ENCODE measurements at places on chromosomes 12 and 14.

- DNase-seq: no peak
Observed at GRCh38 chr14:76996563-76997146, 31.9 kb downstream of the IRF2BPL start.

DNA sequence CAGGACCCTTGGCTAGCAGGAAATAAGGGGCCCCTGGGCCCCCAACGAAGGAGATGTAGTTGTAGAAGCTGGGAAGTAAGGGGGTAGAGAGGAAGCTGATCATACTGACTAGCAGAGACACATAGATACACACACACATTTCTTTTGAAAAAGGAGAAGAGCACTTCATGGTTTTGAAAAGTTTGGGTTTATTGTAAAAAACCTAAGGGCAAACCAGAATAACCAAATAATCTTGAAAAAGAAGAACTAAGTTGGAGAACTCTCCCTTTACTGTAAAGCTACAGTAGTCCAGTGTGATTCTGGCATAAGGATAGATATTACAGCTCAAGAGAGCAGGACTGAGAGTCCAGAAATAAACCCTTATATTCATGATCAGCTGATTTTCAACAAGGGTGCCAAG lies 5.8 kb upstream of the HCAR3 start:
- no peak for DNase-seq

DNA sequence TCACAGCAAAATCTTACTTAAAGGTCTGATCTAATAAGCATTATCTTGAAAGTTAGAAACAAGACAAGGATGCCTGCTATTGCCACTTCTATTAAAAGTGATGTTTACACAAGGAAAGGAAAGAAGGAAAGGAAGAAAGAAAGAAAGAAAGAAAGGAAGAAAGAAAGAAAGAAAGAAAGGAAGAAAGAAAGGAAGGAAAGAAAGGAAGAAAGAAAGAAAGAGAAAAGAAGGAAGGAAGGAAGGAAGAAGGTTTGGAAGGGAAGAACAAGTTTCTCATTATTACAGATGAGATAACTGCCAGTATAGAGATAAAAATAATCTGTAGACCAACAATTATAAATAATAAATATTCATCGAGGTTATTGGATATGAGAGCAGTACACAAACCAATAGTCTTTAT lies 35.8 kb upstream of the KCNA1 start:
- DNase-seq: no peak

DNA sequence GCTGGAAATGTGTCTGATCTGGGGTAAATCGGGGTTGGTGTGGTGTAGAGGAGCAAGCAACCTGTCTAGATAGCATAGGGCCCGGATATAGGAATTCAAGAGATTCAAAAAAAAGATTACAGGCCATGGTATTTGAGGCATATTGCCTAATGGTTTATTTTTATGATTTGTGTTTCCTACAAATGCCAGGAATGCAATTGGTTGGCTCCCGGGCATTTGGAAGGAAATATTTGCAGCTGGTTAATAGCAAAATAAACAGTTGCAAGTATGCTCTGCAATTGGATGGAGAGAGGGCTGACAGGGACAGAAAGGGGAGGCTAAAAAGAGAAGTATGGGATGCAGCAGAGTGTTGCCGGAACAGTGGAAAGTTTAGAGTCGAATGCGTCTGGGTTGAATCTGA lies 315.6 kb upstream of the ATP2B1 start:
- no peak for DNase-seq

DNA sequence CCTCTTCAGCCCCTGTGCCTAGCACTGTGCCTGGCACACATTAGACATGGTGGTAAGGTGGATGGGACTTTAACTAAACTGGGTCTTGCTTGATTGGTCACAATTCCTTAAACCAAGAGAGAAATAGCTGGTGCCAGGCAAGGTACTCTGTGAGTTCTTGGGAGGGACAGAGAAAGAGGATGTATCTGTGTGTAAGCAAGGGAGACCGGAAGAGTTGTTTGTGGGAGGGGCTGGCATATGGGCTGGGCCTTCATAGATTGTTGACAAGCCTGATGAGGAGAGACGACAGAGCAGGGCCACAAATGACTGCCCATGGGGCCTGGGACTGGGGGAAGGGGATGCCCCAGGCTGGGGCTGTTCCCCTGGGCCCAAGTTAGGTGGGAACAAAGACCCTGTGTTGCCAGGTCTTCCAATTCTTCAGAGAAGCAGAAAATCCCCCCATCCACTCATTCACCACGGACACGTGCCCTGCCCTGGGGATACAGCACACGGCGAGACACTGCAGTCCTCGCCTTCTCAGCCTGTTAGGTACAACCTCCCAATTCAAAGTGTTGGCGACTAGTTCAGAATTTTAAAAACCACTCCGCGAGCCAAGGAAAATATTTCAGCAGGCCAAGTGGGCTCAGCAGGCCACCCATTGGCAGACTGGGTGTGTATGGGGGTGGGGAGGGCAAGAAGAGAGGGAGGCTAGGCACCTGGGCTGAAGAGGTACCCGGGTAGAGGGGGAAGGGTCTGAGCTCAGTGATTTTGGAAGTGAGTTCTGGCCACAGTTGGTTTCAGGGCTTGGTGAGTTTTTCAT lies 11.4 kb upstream of the CYP46A1 start:
- DNase-seq: no peak

- no peak for DNase-seq
Observed at GRCh38 chr14:56207626-56208292, 89.5 kb downstream of the PELI2 start.

GRCh38 chr12:92029136-92029535 lies 116.5 kb downstream of the BTG1 start:
- no peak for DNase-seq

DNA sequence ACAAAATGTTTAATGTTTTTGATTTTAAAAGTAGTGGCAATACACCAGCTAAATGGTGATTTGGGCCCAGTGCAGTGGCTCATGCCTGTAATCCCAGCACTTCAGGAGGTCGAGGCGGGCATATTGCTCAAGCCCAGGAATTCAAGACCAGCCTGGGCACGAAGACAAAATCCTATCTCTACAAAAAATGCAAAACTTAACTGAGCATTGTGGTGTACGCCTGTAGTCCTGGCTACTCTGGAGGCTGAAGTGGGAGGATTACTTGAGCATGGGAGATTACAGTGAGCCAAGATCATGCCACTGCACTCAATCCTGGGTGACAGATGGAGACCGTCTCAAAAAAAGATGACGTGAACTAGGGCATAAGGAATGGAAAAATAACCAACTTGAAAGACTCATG lies 4.7 kb downstream of the RPL36AL start:
- no peak for DNase-seq

- no peak for DNase-seq
Observed at GRCh38 chr12:58566599-58566998, 353.7 kb downstream of the LRIG3 start.

- no peak for DNase-seq
Observed at GRCh38 chr12:115013236-115013981, 329.4 kb upstream of the TBX3 start.

GRCh38 chr12:21604245-21605101 lies at the start of gene GYS2:
Gene GYS2, minus strand, starts transcription at chr12:21604847. Its CDS starts 255 bp downstream, at chr12:21604592.
- no peak for DNase-seq

GRCh38 chr12:100243137-100243536 lies 23.7 kb downstream of the DEPDC4 start:
- DNase-seq: no peak

GRCh38 chr12:132918680-132919079 lies 31.3 kb upstream of the CHFR start:
- DNase-seq: no peak

- DNase-seq: no peak
Observed at GRCh38 chr14:24335461-24336171, 745 bp upstream of the ADCY4 start.

DNA sequence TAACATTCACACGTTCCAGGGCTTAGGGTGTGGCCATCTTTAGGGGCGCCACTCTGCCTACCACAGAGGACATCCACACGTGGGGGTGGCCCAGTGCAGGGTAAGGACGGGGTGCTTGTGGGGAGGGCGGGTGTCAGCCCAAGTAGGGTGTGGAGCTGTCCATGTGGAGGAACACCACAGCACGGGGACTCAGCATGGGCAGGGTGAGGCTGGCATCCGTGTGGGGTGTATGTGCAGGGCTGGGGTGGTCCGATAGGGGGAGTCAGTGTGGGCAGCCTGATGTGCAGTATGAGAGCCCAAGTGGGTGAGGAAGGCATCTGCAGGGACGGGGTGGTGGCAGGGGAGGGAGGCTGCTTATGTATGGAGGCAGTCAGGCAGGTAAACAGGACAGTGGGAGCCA lies 17.7 kb downstream of the PSMC1 start:
- DNase-seq: no peak

DNA sequence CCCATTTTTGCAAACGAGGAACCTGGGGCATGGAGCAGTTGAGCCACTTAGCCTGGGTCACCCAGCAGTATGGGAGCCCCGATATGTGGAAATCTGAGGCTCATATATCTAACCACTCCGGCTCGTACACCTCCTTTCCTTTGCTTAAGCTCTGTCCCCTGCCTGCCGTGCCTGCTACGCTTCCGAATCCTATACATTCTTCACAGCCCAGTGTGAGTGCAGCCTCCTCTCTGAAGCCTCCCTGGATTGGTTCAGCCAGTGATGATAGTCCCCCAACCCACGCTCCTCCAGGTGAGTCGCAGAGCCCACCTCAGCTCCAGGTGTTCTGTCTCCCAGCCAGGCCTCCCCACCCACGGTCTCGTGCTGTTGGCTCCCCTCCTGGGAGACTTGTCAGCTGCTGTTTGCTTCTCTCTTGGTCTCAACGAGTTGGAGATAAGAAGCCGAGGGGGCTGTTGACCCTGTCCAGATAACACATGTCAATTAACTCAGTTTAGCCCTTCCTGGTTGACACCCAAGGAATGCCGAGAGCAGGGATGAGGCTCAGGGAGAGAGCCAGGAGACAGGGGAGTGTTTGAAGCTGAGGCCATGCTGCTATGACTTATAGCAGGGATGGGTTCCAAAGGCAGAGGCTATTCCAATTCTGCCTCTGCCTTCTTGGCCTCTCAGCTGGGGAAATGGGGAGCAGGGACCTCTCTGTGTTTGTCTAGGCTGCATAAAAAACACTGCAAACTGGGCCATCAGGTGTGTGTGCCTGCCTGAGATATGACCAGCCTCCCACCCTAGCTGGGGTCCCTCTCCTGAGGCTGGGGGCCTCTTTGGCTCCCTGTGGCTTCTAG lies 19.0 kb downstream of the SDSL start:
- DNase-seq: no peak

DNA sequence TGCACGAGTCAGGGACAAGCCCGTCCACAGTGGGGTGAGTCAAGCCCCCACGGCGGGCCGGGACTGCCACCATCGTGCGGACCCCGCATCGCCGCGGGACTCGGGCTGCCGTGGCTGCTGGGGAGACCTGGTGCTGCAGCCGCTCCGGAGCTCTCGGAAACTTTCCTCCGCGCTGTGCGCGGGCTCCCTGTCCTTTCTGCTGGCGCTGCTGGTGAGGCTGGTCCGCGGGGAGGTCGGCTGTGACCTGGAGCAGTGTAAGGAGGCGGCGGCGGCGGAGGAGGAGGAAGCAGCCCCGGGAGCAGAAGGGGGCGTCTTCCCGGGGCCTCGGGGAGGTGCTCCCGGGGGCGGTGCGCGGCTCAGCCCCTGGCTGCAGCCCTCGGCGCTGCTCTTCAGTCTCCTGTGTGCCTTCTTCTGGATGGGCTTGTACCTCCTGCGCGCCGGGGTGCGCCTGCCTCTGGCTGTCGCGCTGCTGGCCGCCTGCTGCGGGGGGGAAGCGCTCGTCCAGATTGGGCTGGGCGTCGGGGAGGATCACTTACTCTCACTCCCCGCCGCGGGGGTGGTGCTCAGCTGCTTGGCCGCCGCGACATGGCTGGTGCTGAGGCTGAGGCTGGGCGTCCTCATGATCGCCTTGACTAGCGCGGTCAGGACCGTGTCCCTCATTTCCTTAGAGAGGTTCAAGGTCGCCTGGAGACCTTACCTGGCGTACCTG lies 1.1 kb downstream of the PDE3A start:
- no peak for DNase-seq

DNA sequence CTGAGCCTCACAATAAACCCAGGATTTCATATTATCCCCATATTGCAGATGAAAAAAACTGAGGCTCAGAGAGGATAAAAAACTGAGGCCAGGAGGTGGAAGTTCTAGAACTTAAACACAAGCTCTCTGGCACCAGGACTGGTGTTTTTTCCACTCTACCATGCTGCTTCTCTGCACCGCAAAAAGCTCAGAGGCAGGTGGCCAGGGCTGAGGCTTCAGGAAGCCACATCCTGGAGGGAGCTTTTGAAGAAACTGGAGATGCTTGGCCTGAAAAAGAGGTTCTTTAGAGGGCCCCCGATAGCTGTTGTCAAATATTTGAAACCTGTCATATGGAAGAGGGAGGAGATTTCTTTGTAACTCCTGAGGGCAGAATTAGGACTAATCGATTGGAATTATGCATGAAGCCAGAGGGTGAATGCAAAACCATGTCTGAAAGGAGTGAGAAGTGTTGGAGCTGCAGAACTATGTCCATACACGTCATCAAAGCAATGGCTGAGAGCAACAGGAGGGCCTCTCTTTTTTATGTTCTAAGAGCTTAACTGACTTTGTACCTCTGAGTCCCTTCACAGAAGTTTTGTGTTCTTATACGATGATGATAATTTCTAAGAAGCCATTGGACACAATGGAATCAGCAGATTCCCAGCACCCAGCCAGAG lies 448.6 kb downstream of the FUT8 start:
- no peak for DNase-seq

DNA sequence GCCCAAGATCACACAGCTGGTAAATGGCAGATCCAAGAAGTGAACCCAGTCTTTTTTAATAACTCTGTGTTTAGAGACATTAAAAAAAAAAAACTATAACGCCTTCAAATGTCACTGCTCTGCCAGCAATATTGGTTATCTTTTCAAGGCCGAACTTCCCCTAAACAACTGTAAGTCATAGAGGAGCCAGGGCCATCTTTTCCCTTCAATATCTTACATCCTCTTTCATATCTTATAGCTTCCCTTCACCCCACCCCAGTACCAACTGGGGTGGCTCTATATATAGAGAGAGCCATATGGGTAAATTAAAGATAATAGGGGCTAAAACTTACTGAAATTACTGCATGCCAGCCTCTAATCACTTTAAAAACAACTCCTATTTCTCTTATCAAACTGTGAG lies 100.2 kb downstream of the STAB2 start:
- DNase-seq: no peak

DNA sequence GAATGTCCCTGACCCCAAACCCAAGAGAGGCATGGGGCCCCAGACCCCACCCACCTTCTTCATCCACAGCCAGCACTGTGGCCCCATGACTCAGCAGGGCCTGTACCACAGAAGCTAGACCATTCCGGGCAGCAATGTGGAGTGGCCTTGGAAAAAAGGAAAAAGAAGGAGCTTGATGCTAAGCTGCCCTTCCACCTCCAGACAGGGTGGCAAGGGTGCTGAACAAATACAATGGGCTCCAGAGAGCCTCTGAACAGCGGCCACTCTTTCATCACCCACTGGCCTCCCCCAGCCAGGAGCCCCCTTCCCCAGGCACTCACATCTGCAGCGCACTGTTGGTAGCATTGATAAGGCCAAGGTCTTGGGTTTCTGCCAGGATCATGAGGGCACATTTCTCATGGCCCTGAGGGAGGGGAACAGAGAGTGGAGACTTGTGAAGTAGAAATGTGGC lies 13.9 kb downstream of the SLC39A5 start:
- no peak for DNase-seq

- peak; percentile 26 for DNase-seq
Observed at GRCh38 chr12:24839268-24839791, 109.6 kb downstream of the BCAT1 start.
